ENCODE measurements at places on chromosomes 7 and 10.

DNA sequence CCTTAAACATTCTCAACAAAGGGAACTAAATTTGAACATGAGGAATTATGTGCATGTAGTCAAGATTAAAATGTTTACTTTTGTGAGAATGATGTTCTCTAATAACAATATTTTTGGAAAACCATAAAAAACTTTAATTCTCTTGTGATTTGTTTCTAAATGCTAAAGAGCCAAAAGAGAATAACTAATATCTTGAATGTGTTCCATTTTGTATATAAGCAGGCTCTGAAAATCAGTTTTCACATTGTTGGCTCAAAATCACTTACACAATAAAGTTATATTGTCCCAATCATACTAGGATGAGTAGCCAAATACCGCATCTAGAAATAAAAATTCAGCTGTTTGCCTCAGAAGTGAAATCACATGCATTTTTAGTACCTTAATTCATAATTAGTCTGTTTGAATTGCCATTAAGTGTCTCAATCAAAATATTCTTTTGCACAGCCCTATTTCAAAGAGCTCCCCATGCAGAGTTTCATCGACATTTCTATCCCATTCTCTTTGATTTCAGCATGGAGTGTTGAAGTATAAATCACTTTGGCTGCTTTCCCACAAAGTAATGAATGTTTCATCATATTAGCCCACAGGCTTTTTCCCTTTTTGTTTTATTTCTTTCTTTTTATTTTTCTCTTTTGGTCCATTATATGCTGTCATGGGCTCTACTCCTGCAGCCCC lies 420.3 kb upstream of the POM121L12 start:
- no peak for DNase-seq

GRCh38 chr7:69204943-69205342 lies 393.3 kb upstream of the AUTS2 start:
- no peak for DNase-seq

- no peak for DNase-seq
Observed at GRCh38 chr7:25459057-25459456, 230.8 kb upstream of the NPVF start.

GRCh38 chr7:2651847-2652735 lies 20.3 kb downstream of the TTYH3 start:
- no peak for DNase-seq

DNA sequence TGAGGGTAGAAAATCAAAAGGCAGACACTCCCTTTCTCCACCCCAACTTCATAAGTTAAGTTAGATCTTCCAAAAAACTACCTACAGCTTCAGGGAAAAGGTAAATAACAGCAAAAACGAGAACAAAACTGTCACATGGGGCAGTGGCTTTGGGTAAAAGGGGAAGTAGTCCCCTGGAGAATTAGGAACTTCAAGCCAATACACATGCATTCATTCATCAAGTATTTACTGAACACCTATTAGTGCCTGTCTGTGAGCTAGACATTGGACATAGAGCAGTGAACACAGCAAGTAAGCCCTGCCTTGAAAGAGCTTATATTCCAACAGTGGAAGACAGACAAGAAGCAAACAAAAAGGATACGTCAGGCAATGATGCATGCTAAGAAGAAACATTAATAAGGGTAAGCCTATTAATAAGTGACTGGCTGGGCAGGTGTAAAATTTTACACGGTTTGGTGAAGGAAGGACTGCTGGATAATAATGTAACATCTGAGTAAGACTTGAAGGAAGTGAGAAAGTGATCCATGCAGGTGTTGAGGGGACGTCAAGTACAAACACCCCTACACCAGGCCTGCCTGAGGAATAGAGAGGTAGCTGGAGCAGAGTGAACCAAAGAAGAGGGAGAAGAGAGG lies 69.6 kb upstream of the RAPGEF5 start:
- no peak for DNase-seq

GRCh38 chr10:21311426-21311825 lies 214.1 kb downstream of the SKIDA1 start:
- no peak for DNase-seq

- DNase-seq, result no peak
Observed at GRCh38 chr7:40541336-40541735, 406.5 kb downstream of the SUGCT start.

- no peak for DNase-seq
Observed at GRCh38 chr7:20596653-20597052, 18.8 kb upstream of the ABCB5 start.

GRCh38 chr10:70907637-70908405 lies 19.5 kb upstream of the PCBD1 start:
- DNase-seq, result no peak

DNA sequence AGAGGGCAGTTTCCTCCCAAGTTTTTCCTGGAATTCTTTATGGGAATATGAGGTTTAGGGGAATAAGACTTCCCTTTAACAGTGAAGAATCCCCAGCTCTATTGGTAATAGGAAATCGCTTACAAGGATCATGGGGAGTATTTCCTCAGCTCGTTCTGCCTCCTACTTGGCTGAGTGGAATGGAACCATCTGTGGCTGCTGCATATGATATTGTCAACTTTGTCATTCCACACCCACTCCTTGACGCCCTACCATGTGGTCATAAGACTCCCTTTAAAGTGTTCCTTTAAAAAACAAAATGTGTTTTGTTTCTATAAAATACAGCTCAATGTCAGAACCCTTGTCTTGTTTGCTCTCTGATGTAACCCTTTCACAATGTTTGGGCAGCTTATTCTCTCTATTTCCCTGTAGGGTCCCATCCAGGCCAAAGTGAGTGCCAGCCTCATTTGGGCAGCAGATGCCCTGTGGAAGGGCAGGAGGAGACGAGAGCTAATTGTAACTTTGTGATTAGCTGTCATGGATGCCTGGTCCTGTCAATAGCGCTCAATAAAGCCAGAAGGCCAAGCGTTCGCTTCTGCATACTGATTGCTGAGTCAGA lies 33.8 kb upstream of the ATRNL1 start:
- no peak for DNase-seq

DNA sequence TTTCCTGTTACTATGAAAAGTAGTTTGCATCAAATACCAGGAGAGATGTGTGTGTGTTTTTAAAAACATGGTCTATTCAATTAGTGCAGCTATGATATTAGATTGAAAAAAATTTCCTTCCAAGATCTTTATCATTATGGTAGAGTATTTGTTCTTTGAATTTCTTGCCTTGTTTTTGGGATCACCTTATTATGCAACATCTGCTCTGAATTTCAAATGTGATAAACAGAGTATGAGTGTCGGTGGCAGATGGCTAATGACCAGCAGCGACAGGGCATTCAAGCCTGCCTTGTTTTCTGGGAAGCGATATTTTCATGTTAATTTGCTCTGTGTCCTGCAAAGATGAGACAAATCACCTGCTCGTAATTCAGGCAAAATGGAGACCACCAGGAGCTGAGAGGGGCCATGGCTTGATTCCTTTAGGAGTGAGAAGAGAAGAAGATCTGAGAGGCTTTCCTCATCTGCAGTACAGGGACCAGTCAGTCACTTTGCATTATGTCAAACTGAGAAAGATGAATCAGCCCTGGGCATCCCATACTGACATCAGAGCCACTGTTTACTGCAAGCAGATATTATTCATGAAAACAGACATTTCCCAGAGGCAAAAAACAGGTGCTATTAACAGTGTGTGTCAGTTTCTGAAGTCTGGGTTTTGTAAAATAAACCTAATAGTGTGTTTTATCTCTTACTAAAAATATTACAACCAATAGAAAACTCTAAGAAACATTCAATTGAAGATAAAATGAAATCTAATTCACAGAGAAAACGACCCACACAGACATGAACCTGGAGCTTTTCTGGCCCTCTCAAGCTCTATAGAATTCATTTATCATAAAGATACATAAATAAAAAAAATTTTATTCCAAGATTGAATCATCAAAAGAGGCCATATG lies 67.6 kb downstream of the CDK6 start:
- no peak for DNase-seq

- no peak for DNase-seq
Observed at GRCh38 chr10:12841426-12841825, 160.1 kb downstream of the CCDC3 start.

- DNase-seq, result no peak
Observed at GRCh38 chr7:116177009-116177408, 33.3 kb upstream of the TES start.

GRCh38 chr10:11831520-11831951 lies 8.4 kb downstream of the PROSER2 start:
- DNase-seq, result no peak

DNA sequence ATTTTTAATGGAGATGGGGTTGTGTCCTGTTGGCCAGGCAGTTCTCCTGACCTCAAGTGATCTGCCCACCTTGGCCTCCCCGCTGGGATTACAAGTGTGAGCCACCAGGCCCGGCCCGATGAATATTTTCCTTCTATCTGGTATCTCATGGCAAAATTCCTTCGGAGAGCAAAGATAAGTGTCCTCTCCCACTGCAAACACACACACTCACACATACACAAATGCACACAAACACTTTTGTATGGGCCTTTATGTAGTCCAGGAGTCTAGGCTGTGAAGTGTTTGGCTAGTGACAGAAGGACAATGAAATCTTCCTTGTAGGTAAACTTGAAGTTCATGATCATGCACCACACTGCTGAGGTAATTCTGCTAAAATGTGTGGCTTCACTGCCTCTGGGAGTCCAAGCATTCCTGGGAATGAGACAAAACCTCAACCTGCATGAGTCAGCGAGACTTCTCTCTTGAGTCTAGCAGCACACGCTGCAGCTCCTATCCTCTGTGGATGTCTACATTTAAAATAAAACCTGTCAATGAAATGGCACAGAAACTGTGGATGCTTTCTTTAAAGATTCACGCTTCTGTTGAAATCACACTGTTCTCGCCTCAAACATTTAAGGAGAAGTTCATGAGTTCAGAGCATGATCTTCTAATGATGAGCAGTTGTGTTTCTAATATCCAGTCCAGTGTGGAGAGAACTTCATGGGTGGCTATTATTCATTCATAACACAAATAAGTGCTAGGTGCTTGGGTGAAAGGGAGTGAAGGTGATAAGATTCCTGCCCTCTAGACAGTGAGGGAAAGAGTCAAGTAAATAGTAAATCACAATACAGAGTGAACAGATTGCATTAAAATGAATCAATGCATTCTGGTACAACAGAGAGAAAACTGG lies 96.5 kb downstream of the NRP1 start:
- DNase-seq, result no peak

- no peak for DNase-seq
Observed at GRCh38 chr7:68146983-68147382, 1150.3 kb downstream of the TYW1 start.

DNA sequence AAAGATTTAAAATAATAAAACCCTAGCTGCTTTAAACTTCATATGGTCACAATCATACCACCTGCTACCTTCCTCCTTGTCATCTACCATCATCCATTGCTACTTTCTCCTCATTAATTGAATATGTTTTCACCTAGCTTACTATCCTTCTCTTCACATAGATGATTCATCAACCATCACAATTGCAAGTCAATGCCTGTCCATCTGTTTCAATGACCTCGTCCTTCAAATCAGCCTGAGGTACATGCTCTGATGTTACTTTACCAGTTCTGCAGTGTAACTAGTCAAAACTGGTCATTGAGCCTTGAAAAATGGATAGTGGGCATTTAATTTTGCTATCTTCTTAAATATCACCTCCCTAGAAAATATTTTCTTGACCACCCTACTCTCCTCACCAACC lies 164.7 kb downstream of the SEMA3E start:
- no peak for DNase-seq

- DNase-seq, result no peak
Observed at GRCh38 chr7:1485156-1485555, 19.0 kb downstream of the INTS1 start.

GRCh38 chr7:4460597-4460996 lies 221.5 kb upstream of the FOXK1 start:
- no peak for DNase-seq

- no peak for DNase-seq
Observed at GRCh38 chr7:105257338-105257737, 131.4 kb downstream of the SRPK2 start.
